ENCODE measurements at places on chromosomes 4 and X.

GRCh38 chr4:112521123-112522023 lies 5.4 kb upstream of the NEUROG2 start:
- DNase-seq = no peak

- no peak for DNase-seq
These were observed 8.0 kb downstream of the ARHGEF38 start for GRCh38 chr4:105560421-105560848.

- no peak for DNase-seq
These were observed 9.2 kb downstream of the MAP9 start for GRCh38 chr4:155367608-155368007.

DNA sequence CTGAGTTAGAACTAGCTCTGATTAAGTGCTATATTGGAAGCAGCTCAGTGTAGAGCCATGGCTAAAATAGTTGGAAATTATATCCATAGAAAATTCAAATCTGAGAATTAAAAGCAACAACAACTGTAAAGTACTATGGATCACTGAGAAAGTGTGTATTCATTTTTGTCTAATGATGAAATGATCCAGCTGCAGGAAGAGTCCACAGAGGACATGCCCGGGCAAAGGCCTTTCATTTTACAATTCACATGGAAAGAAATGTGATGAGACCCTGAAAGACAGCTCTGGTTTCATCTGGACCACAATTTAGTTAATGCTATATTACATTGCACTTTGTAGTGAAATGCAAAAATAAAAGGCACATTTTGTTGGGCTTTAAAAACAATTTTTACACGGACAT lies 196.8 kb upstream of the FAT1 start:
- no peak for DNase-seq

- no peak for DNase-seq
These were observed 39.7 kb downstream of the AFF2 start for GRCh38 chrX:148540114-148540513.

GRCh38 chr4:174214101-174214878 lies 69.2 kb downstream of the FBXO8 start:
- DNase-seq = peak; percentile 24

GRCh38 chr4:27020603-27021002 lies 160.0 kb downstream of the STIM2 start:
- DNase-seq = no peak

- DNase-seq = no peak
These were observed 98.4 kb downstream of the ZAR1 start for GRCh38 chr4:48588230-48589097.

GRCh38 chr4:157421365-157421764 lies 200.8 kb downstream of the GRIA2 start:
- DNase-seq = no peak

GRCh38 chr4:173014113-173014558 lies 154.5 kb upstream of the GALNT7 start:
- DNase-seq = no peak

- no peak for DNase-seq
These were observed 38.2 kb downstream of the BEX3 start for GRCh38 chrX:103414561-103414960.

- peak; percentile 33 for DNase-seq
These were observed 17.8 kb downstream of the TRIM2 start for GRCh38 chr4:153221783-153222706.

DNA sequence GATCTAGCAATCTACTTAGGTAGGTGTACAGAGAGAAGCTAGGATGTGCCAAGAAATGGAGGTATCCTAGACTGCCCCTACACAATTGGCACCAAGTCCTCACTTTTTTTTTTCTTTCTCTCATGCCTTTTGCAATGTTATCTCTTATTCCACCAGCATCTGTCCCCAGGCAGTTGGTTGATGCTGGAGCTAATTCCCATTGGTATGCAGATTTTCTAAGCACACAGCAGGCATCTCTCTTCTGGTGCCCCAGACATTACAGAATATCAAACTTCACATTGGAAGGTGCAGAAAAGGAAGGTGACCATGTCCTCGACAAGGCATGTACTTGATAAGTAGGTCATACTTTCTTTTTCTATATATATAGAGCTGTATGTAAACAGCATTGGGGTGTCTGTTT lies 21.6 kb downstream of the LUZP4 start:
- no peak for DNase-seq

- DNase-seq = no peak
These were observed 133.3 kb upstream of the MBNL3 start for GRCh38 chrX:132622130-132622529.

GRCh38 chr4:126223784-126224407 lies 909.1 kb downstream of the FAT4 start:
- DNase-seq = no peak

GRCh38 chr4:185470501-185471195 lies 885 bp downstream of the CCDC110 start:
- peak; percentile 17 for DNase-seq

- DNase-seq = no peak
These were observed 110.4 kb upstream of the LDB2 start for GRCh38 chr4:17008834-17009345.

- no peak for DNase-seq
These were observed 623.8 kb upstream of the DIPK2B start for GRCh38 chrX:45824471-45824870.

DNA sequence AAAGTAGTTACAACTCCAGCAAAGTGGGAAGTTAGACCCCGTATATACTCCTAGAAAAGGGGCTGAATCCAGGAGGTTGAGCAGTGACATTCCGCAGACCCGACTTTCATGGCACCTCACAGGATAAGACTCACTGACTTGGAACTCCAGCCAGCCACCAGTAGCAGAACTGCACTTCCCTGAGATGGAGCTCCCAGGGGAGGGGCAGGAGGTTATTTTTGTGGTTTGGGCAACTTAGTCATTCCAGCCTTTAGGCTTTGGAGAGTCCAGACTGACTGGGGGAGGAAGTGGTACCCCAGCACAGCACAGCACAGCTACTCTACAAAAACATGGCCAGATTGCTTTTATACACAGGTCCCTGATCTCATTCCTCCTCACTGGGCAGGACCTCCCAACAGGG lies 319.1 kb downstream of the PCDH19 start:
- no peak for DNase-seq
